ENCODE measurements at places on chromosomes 2 and 18.

DNA sequence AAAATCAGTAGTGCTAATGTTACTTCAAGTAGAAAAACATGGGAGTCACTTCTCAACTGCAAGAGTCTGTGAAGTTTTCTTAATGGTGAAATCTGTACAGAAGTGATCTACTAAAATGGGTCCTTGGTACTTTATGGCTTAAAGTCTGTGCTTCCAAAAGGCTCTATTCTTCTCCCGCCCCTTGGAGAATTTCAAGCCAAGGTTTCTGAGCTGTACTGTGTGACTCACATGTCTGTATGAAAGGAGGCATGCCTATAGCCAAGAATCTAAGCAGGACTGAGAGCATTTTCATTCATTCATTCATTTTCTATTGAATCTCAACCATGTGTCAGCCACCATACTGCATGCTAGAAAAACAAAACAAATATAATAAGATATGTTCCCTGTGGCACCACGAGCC, 19.8 kb upstream of the DDX18 start:
- no peak for DNase-seq

DNA sequence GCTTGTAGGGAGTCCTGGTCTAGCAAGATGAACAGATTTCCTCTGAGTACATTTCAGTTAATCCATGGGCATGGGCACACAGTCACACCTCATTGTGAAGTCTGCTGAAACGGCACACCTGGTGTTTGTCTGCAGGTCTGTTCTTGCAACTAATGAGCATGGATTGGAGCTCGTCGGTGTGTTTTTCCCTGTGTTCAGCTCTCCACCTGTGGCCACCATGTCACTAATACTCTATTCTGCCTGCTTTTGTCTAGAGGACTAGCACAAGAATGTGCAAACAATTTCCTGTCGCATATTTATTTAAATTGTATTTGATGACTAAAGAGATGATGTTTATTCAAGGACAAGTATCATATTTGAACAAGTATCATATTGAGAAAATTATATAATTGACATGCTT, 24.5 kb upstream of the PPP4R1 start:
- no peak for DNase-seq

DNA sequence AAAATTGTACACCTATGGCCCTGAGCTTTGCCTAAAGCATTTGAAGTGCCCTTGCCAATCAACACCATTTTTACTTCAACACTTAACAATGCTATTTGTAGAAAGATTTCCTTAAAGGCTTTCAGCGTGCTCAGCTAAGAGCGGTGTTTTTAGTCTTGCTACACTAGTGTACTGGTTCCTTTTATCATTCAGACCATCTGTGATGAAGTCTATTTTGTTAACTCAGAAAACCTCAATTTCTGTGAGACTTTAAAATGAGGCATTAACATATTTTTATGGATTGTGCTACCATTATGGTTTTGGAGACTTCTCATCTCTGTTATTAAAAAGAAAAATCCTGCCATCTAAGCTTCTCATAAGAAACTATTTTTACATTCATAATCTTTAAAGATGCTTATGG, 46.6 kb upstream of the EHBP1 start:
- no peak for DNase-seq

DNA sequence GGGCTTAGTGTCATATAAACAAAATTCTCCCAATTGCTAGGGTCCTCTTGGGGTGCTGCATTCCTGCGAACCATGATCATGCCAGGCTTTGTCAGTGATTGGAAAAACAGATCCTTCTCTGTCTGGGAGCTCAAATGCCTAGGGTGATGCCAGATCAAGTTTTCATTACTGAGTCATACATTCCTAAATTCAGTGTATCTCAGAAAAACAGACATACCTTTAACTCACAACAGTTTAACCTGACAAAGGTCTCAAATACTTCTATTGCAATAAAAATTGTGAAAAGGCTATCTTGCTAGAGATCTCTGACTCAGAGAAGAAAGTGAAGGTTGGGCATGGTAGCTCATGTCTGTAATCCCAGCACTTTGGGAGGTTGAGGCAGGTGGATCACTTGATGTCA, 86.9 kb downstream of the SH3YL1 start:
- no peak for DNase-seq

DNA sequence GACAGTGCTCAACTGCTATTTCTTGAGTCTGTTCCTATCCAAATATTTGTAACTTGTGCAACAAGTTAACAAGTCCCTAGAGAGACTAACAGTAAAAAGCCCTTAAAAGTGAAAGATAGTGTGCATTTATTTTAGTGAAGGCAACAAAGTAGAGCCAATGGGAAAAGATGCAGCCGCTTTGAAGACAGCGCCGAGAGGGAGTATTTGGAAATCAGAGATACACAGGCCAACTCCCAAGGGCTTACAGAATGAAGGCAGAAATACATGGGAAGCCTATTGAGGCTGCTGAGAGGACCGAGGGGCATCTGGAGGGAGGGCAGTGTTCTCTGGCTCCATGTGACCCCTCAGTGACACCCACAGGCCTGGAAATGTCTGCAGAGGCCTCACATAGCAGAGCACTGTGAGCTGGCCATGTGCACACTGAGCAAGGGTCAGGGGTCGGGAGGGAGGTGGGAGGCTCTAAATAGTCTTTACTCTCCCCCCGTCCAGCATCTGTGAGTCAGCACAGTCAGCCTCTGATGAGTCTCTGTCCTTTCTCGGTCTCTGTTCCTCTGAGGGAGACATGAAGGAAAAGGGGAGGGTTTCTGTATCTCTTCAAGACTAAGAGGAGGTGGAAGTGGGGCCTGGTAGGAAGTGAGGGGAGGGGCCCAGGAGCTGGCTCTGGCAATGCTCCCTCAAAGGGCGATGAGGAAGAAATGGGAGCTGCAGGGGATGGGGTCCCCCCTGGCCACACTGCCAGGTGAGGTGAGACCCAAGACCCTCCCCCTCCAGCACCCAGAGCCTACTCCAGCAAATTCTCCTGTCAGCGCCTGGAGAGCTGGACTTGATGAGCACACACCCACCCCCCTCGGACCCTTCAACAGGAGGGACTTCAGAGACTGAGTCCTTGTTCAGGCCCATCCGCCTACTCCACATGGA, 133.6 kb downstream of the SP3 start:
- DNase-seq: peak; percentile 24

GRCh38 chr2:205237524-205237923, 444.8 kb upstream of the NRP2 start:
- no peak for DNase-seq

DNA sequence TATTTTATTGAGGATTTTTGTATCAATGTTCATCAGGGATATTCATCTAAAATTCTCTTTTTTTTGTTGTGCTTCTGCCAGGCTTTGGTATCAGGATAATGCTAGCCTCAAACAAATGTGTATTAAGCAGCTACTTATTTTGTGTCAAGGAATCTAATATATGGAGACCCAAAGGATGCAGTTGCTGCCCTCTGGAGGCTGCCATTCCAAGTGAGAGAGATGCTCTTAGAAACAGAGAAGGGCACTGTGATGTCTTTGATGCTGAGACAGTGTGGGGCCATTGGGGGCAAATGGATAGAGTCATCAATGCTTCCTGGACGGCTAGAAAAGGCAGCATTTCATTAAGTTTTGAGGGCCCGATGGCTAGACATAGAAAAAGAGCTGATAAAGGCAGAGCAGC, 292.6 kb downstream of the SETBP1 start:
- no peak for DNase-seq

- DNase-seq: no peak
Observed at GRCh38 chr2:37230581-37230980, 815 bp downstream of the CEBPZ start.

- DNase-seq: no peak
Observed at GRCh38 chr18:73896685-73897084, 250.9 kb downstream of the FBXO15 start.

- no peak for DNase-seq
Observed at GRCh38 chr18:70506511-70506910, 217.7 kb downstream of the SOCS6 start.

DNA sequence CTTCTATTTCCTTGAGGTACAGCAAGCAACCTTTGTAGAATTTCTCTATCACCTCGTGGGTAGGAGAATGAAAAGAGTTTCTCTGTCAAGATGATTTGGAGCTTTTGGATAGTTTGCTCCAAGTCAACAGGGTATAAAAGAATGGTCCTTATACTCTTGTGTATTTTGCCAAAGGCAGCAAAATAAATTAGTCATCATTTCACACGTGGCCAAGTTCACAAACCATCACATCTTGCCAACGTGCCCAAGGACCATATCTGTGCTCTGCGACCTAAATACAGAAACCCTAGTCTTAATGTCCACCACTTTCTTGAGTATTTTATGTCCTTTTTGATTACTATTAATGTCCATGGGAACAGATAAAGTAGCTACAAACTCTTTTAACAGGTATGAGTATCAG, 262.9 kb downstream of the AFF3 start:
- no peak for DNase-seq

DNA sequence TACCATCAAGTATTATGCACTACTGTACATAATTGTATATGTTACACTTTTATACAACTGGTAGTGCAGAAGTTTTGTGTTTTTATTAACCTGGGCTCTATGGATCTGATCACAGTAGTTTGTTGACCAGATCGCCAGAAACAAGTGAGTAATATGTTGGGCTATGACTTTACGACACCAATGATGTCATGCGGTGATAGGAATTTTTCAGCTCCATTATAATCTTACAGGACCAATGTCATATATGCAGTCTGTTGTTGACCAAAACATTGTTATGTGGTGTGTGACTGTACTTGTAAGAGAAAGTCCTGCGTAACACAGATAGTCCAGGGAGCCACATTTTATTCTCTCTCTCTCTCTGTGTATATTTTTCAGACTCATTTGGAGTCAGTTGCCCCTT, 4.5 kb upstream of the ACOXL start:
- no peak for DNase-seq

DNA sequence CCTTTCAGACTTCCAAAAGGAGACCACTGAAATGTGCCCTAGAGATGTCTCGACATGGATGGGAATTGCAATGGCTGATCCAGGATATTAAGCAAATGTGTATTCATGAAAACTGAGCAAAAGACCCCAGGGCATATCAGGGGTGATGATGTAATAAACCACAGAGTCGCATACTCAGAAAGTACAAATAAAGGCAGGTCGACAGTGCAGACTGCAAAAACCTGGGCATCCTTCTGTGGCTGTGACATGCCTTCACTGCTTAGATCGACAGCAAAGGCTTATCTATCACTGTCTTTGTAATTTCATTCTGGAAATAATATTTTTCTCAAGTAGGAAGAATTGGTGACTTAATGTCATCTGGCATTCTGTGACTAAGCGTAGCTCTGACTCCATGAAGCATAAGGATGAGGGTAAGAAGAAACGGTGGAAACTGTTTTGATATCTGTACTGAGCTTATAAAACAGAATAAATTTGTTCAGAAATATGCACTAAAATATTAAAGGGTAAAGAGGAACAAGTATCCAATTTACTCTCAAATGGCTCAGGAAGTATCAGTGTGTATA, 115.6 kb upstream of the NRP2 start:
- no peak for DNase-seq

GRCh38 chr2:224968051-224968450, 74.2 kb downstream of the DOCK10 start:
- no peak for DNase-seq

Data from fibroblast of skin of left biceps (primary cell).